ENCODE measurements at places on chromosomes 4 and X. TPM values are rescaled to one million over a fixed set of nuclear protein-coding genes. Genes with fewer than 3 reads are reported as not detected.

DNA sequence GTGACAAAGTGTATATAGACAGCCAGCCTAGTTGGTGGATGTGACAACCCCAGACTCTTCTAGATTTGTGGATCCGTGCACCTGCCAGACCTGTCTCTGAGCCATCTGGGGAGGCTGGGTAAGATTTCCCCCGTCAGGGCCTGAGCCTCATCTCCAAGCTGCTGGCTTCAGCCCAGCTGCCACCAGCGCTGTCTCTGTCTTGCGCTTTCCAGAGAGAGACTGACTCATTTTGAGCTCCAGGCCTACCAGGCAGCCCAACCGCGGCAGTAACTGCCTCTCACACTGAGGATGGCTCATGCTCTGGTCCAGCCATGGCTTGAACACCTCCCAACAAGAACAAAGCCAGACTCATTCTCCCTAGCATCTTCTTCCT is 26.4 kb downstream of the NOP14 start:
- peak; percentile 60 for DNase-seq

The ETNPPL gene
- total RNA-seq = not detected

DNA sequence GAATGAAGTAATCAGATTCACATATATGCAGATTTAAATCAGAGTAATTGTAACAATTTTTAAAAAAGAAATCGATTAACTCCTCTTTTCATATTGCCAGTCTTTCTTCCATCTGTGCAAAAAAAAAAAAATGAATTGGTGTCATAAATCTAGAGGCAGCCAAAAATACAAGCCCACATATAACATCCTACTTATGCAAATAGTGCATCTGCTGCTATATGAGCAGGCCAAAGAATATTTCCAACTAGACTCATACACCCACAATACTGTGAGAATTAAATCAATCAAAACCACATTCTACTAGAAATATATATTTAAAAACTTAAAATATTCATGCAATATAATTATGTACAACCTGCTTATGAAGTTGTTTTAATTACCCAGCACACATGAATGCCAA is 298.1 kb upstream of the TRAM1L1 start:
- no peak for DNase-seq

DNA sequence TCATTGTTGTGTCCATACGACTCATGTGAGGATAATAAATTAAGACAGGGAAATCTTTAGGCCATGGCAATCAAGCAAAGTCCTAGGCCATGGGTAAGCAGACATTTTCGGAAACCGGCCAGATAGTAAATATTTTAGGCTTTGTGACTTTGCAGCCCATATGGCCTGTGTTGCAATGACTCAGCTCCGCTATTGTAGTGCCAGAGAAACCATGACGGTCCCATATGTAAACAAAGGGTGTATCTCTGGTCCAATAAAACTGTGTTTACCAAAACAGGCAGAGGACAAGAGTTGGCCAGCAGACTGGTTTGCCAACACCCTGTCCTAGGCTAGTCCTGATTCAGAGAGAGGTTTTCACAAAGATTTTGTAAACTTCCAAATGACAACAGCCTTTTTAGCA is 5.0 kb downstream of the FAM114A1 start:
- no peak for DNase-seq

- DNase-seq = no peak
Measured at GRCh38 chr4:105542039-105542438, 10.4 kb upstream of the ARHGEF38 start.

DNA sequence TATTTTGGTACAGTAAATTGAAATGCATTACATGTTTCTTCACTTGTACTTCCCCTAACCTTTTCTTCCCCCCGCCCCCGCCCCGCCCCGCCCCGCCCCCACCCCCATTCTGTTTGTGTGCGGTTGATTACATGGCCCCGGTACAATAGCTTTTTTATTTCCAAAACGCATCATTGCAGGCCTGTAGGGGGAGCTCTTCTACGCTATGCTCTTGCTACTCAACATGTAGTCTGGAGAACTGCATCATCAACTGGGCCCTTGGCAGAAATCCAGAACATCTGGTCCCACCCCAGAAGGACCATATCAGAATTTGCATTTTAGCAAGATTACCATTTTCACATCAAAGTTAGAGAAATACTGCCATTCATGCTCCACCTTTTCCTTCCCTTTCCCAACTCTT is 333.3 kb upstream of the DDX53 start:
- DNase-seq = no peak

DNA sequence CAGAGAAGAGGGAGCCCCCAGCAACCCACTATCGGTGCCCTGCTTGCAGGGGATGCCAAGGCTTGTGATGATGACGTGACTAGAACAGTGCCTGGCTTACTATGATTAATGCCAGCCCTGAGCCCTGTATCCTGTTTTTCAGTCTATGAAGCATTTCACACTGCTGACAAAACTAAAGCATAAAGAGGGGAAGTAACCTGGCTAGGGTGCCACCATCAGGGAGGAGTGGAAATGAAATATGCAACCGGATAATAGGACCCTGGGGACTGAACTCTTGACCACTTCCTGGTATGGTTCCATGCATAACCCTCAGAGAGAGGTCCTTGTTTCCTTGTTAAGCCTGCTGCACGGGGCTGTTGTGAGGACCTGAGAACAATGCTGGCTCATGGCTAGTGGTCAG is 50.3 kb downstream of the MED28 start:
- DNase-seq = no peak

DNA sequence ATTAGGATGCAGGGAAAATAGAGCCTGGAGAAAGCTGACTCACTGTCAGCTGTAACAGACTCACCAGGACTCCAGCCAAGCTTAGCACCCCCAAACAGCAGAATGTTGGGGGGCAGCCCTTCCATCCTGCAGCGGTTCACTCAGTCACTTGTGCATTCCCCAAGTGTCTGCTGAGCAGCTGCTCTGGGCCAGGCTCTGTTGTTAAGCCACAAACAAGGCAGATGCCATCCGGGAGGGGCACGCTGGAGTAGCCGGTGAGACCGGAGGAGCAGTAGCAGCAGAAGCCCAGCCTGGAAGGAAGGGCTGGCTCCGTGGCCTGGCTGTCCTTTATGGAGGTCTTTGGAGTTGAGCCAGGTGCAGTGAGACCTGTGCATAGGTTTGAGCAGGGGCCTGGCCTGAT is 22.0 kb downstream of the CCNQ start:
- DNase-seq = no peak
